ENCODE measurements at places on chromosomes 6 and 20.

DNA sequence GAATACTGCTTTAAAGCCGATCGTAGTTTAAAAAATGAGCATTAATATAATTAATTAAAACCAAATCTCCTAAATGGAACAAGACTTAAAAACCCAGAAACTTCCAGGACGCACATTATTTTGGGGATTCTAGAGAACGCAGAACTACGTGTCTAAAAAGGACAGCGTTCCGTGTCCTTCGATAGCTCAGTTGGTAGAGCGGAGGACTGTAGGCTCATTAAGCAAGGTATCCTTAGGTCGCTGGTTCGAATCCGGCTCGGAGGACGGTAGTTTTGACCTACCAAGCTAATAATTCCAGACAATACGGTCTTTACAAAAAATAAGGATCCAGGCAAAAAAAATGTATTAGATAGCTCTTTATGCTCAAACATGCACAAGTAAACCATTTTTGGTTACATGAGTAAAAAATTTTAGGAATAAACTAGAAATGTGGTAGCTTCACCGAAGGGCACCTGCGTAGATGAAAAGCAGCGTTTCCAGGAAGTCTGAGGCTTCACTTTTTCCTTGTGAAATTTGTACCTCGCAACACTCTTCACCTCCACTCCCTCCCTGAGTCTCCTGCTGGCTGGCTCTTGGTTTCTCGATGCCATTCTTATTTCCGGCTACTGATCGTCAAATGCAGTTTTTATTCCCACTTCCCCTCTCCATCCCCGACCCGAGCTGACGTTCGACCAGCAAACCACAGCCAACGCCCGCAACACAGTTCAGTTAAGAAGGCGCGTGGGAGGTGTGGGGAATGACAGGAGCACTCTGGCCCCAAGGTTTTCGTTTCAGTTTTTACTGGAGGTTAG, 19.6 kb upstream of the ABT1 start:
- no peak for DNase-seq

DNA sequence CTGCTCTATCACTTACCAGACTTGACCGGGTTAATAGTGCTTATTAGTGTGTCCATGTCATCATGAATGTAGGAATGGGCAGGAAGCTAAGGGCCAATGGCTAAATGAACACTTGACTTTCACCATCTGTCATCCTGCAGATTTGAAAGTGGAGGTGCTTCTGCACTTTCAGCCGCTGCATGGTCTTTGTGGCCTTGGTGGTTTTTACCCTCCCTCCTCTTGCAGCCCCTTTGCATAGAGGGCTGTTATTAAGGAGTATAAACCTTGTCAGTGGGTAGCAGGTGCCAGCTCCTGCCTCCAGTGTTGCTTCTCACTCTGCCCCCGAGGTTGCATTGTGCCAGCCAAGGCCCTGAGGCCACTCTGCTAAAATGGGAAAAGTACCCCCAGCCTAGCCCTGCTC, 122.2 kb upstream of the TNFAIP3 start:
- no peak for DNase-seq

DNA sequence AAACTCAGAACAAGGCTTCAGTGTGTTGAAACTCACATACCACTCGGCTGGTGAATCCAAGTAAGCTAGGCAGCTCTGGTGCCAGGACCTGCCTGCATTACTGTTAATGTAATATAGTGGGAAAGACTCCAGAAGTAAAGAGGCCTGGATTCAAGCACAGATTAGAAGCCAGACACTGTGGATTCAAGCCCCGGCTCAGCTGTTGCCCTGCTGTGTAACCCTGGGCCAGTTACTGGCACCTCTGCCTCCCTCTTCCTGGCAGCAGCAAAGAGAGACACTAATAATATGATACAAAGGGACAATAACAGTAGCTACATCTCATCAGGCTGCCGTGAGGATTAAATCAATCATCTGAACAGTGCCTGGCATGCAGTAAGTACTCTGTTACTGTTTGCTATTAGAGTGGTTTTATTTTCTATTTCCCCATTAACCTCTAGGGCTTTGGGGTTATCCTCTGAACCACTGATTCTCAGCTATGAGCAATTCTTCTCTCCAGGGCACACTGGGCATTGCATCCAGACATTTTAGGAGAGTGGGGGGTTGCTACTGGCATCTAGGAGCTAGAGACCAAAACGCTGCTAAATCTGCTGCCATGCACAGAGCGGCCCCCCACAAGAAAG, 92.9 kb downstream of the ZMYND8 start:
- DNase-seq, result no peak

DNA sequence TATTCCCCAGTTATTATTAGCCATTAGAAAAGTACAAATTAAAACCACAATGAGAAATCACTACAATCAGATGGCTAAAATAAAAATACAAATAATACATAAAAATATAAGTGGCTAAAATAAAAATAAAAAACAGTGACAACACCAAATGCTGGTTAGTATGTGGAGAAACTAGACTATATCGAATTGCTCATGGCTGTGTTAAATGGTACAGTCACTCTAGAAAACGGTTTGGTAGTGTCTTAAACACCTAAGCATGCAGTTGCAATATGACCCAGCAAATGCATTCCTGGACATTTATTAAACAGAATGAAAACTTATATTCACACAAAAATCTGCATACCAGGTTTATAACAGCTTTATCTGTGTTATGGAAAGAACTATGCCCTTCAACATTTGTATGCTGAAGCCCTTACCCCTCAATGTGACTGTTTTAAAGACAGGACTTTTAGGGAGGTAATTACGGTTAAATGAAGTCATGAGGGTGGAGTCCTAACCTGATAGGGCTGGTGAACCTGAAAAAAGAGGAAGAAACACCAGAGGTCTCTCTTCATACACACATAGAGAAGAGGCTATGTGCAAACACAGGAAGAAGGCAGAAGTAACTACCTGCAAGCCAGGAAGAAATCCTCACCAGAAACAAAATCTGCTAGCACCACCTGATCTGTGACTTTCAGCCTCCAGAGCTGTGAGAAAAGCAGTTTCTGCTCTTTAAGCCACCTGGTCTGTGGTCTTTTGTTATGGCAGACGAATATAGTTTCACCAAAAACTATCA, 84.9 kb downstream of the ASCC3 start:
- DNase-seq, result no peak

DNA sequence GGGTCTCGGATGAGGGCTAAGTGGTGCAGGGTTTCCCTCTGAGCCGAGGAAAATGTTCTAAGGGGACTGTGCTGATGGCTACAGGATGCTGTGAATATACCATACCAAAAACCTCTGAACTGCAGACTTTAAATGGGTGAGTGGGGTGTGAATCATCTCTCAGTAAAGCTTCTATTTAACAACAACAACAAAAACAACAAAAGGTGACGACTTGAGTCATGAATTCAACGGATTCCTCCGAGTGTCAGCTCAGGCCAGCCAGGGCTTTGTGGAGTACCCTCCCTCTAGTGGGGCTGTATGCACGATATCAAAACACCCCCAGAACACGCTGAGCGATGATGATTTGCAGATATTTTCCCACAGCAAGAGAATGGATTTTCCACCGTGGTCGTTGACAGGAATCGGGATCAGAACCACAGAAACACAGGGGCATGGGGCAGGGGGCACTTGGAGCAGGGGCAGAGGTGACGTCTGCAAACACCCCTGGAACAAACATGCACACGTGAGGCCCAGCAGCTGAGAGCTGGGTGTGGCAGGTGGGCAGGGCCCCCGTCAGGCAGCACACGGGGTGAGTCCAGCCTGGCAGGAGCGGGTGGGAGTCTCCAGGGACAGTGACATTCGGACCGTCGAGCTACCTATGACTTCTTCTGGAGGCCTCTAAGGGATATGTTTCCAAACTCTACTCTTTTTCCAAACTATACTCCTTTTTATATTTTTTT, 38.6 kb downstream of the SLC2A4RG start:
- no peak for DNase-seq

- no peak for DNase-seq
Observed at GRCh38 chr6:65776332-65776731, 69.3 kb upstream of the EYS start.

DNA sequence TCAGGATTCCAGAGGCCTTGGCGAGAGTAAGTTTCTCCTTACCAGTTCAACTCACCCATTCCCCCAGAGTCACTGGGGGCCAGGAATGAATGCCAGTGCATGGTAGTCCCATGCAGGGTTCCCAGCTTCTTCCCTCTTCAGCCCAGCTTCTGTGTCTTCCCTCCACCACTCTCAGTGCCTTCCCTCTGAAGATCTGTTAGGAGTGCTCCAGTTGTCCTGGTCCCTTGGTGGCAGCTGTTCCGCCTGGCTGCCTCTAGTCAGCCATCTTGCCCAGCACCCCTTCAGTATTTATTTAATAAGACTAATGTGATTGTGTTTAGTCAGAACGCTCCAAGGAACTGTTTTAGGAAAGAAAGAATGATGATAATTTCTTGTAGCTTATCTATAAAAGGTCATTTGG, 23.1 kb downstream of the FIG4 start:
- DNase-seq, result no peak

DNA sequence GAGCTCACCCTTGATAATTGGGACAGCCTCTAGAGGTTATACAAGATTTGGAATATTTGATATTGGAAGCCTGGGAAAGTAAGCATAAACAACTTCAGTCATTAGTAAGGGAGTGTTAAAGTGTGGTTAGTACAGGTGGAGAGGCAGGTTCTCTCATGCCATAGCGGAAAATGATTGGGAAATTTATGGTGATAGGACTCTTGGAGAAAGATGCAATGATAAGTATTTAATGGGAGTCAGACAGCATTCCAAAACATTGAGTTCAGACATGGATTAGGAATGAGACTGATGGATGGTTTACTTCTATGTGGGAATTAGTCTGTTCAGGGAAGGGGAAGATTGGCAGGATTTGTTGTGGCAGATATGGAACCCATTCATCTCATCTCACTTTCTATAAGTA, 152.7 kb downstream of the MCHR2 start:
- no peak for DNase-seq

GRCh38 chr6:57221936-57222742, at the start of gene RAB23:
Gene RAB23 (minus strand): TSS chr6:57222307. CDS start chr6:57210380, 11,927 bp downstream.
- peak; percentile 91 for DNase-seq

- DNase-seq, result no peak
Observed at GRCh38 chr6:43221046-43221972, 8.0 kb downstream of the DNPH1 start.

DNA sequence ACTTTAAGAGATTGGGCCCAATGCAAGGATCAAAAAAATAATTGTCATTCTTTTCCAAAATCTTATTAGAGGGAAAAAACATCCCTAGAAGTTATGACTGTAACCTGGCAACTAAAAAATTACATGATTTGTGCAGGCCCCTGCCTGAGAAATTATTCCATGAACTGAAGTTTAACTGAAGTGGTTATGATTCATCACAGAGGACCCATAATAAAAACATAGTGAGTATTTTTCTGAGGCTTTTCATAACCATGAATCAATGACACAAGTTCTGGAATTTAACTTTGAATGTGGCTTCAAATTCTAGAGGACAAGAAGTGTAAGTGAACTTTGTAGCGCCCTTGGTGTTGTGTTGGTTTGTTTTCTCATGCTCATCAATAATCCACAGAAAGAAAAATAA, 31.1 kb upstream of the CARMIL1 start:
- DNase-seq, result no peak

DNA sequence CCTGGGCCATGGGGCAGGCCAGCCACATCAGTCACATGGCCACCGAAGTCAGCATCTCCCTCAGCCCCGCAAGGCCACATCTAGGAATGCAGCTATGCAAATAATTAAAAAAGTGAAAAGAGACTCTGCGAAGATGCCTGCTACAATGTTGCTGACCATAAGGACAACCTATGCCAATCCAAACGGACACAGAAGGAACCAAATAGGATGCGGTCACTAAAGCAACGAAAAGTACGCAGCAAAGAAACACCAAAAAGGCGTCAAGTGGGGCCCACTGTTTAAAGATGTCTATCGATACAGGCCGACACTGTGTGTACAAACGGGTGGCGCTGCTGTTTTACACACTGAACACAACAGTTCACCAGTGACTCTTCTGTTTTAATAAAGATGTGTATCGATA, 56.4 kb downstream of the TAF4 start:
- no peak for DNase-seq

DNA sequence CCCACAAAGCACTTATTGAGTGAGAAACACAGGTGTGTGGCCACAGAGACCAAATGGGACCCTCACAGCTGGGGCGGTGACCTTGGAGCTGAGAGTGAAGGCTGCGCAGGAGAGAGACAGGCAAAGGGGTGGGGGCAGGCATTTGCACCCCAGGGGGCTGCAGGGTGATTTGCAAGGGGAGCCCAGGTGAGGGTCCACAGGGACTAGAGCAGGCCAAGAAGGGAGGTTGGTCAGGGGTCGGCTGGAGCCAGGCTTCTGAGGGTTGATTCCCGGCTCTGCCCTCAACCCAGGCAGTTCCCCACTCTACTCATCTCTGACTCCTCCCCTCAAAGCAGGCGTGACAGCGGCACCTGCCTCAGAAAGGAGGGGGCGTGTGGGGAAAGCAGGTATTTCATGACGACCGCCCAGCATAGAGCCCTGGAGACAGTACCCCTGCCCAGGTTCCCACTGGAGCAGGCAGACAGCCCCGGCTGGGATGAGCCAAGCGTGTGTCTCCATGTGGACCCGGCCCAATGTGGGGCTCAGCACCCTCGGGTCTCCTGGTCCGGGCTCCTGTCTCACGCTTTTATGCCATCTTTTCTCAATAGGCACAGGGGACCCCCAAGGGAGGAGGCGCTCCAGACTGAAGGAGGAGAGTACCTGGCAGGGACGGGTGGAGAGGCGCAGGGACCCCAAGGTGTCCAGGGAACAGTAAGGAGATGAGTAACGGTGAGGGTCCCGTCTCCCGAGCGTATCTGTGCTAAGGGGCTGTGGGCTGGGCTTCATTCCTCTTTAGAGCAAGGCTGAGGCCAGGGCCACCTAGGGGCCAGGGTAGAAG, 3.1 kb upstream of the MRGBP start:
- no peak for DNase-seq

DNA sequence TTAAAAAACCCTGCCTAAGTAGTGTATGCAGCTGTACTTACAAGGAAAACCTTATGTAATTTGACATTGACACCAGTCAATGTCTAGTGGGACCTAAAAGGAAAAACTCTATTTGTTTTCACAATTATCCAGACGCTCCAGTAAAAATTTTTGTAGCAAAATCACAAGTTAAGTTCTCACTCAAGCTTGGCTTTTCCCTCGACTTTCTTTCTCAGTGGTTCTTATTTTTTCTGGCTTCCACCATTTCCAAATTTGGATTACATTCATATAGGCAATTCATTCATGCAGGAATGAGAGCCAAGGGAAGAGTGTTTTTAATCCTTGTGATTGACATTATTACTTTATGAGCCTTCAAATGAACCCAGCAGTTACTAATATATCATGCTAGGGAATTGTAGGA, 66.0 kb upstream of the ADGRG6 start:
- no peak for DNase-seq

GRCh38 chr6:134152767-134153485, 100.5 kb upstream of the SLC2A12 start:
- DNase-seq, result no peak
